ENCODE measurements at places on chromosomes 1 and 21.
A peak's percentile ranks its signal among the peaks of the same experiment; 100 is the strongest.

DNA sequence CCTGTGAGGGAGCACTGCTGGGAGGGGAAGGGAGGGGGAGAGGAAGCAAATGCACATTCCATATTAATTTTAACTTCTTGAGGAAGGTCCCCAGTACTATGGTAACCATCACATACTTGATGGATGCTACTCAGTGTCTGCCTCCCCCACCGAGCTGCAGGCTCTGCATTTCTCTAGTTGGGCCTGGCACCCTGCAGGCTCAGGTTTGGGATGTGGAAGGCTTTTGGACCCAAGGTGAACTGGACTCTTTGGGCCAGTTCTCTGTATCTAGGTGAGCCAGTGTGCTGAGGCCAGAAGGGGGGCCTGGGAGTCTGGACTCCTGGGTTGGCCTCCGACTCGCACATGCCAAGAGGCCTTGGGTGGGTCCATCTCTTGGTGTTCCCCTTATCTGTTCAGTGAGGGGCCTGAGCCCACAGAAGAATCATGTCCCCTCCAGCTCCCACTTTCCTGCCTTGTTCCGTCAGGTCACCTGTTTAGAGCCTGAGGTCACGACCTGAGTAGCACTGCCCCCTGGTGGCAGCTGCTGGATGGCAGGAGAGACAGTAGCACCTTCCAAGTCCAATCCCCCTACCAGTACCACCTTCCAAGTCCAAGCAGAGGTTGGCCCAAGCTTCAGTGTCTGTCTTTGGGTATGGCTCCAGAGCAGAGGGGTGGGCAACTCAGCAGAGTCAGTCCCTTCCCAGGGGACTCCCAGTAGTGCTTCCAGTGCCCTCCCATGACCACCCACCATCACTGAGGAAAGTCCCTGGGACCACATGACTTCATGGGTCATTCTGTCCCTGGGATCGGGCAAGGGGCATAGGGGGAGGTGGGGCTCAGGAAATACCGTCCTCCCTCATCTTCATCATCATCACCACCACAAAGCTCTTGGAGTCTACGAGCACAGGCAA is 241.8 kb downstream of the TRABD2B start:
- peak; percentile 9 for DNase-seq

DNA sequence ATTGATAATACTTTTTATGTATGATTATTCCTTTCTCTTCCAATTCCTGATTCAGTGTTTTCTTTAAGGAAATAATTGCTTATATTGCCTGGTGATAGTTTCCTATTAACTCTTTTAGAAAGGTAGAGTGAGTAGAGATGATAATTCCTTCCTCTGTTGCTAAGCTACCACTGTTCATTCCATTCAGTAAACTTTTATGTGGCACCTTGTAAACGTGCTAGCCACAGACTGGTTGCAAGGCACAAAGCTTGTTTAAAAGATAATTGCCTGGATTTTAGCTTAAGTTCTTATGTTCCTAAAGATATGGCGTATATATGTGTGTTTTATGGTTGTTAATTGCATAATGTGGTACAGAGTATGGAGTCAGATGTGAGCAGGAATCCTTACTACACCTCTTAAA is 3.2 kb downstream of the ZFYVE9 start:
- no peak for DNase-seq

- no peak for DNase-seq
Measured at GRCh38 chr1:119779869-119780356, 11.2 kb upstream of the HMGCS2 start.

GRCh38 chr21:44740742-44741141 is 29.4 kb upstream of the TSPEAR start:
- DNase-seq = no peak

DNA sequence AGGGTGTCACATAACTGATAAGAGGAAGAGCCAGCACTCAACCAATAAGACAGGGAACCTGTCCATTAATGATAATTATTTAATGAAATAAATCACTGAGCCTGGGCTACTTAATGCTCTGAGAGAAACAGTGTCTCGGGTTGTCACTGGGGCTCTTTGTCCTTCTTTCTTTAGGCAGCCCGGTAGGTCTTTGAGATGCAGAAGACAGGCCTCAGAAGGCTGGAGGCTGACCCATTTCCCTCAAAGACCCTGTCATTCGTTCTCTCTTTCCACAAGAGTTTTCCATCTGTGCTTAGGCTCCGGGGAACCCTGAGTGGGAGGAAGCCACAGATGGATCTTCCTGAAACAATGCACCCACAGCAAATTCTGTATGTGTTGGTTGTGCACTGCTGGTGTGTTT is 68.2 kb downstream of the BRINP2 start:
- no peak for DNase-seq

DNA sequence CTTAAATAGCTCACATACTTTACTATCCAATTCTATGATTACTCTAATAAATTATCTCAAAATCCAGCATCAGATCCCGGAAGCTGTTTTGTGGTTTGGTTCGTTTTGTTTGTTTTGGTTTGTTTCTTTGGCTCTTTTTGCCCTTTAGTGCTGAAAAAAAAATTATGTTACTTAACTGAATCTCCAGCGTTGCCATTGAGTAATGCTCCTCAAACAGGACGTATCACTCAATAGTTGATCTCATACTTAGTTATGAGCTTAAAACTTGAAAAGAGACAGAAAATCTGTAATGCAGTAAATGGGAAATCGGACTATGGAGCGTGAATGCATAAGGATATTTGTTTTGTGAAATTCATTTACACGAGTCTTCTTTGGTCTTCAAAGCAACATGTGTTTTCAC is 533.8 kb upstream of the TMPRSS15 start:
- DNase-seq = no peak

- no peak for DNase-seq
Measured at GRCh38 chr1:219472596-219472995, 140.3 kb downstream of the ZC3H11B start.

GRCh38 chr21:43727519-43728153 is 8.7 kb downstream of the PDXK start:
- no peak for DNase-seq

DNA sequence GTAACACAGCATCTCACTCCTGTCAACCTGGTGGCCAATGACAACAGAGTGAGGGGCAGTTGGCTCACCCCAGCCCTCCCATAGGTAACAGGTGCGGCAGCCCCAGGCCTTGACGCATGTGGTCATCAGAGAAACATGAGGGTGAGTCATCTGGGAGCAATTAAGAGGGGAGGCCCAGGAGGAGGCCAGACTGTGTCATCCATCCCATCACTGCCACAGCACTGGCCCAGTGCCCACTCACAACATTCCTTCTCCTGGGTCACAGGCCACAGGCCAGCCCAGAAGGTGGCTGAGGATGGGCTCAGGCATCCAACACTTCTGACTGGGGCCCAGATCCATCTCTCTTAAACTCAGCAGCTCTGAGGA is 17.1 kb downstream of the TEX35 start:
- no peak for DNase-seq

DNA sequence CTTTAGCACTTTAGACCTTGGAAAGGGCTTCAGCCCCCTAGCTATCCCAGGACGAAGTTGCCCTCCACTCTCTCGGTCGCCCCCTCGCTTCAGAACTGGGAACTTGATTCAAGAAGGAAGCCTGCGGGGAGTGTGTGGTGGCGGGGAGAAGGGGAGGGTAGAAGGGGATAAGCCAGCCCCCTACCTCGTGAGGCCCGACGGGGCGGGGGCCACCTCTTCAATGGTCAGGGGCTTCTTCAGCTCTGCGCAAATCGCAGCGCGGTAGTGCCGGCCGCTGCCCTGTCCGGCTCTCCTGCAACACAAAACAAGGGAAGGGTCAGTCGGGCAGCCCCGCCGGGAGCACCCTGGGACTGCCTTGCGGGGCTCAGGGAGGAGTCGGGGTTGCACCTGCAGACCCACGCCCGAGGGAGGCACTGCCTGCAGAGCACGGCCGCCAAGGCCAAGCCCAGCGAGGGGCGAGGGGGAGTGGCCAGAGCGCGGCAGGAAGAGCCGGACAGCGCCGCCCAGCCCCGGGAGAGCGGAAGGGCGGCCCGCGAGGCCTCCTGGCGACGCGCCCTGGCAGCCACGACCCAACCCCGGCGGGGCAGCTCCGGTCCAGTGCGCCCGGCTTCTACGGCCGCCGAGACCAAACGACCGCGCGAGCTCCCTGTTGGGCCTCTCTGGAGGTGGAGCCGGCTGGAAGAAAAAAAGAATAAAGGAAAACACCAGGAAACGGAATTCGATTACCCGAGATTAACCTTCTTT is 56.2 kb upstream of the RASAL2 start:
- DNase-seq = no peak

- DNase-seq = no peak
Measured at GRCh38 chr1:197837911-197838310, 62.6 kb upstream of the DENND1B start.

DNA sequence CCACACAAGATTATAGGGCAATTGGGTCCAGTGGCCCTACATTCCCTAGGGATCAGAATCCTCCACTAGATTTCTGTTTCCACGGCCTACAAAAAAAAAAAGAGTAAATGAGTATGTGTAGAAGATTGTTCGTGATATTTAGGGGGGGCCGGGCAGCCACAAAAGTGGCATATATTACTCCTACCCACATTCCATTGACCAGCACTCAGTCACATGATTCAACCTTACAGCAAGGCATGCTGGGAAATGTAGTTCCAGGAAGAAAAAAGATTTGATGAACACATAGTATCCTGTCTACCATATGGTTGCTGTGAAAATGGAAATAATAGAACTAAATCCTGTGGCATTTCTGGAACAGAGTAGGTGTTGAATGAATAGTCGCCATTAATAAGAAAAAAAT is 43.4 kb upstream of the GJB5 start:
- DNase-seq = no peak

DNA sequence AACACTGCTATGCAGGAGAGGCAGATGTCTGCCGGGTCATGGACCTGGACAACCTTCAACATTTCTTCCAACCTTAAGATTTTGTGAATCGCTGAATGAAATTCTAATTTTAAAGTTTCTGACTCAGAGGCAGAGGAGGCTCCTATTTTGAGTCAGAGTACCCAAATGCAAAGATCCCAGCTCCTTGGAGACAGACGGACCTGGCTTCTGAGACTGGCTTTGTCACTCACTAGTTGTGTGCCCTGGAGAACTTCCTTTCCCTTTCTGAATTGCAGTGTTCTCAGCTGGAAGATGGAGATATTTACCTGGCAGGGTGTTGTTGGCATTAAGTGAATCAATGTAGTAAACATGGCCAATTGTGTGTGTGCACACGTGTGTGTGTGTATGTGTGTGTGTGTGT is 51.9 kb downstream of the IER5 start:
- DNase-seq = no peak
